ENCODE measurements at places on chromosomes 4 and X.

GRCh38 chr4:100889401-100889800 lies 371.6 kb upstream of the EMCN start:
- no peak for DNase-seq

GRCh38 chr4:682490-683172 lies 6.3 kb downstream of the SLC49A3 start:
- DNase-seq = no peak

DNA sequence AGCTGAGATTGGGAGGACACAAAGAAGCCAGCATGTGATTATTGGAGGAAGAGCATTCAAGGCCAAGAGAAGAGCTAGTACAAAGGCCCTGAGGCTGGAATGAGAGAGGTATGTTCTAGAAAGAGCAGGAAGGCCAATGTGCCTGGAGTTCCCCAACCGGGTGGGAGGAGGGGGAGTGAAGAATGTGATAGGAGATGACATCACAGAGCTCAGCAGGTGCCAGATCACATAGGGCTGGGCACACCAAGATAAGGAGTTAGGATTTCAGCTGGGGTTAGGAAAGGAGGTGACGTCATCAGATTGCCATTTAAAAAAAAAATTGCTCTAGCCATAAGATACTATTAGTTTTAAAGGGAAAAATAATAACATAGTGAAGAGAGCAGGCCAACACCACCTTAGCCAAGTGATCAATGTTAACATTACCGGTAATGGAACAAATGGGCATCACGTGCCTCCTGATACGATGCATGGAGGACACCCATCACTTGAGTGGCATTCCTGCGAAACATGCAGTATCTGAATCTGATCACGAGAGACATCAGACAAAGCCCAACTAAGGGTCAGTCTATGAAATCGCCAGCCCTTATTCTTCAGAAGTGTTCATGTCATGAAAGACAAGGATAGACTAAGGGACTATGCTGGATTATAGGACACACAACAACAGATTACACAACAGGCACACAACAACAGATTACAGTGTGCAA lies 344.3 kb downstream of the BCOR start:
- no peak for DNase-seq

GRCh38 chrX:108178143-108178498 lies 86.5 kb downstream of the ATG4A start:
- no peak for DNase-seq

DNA sequence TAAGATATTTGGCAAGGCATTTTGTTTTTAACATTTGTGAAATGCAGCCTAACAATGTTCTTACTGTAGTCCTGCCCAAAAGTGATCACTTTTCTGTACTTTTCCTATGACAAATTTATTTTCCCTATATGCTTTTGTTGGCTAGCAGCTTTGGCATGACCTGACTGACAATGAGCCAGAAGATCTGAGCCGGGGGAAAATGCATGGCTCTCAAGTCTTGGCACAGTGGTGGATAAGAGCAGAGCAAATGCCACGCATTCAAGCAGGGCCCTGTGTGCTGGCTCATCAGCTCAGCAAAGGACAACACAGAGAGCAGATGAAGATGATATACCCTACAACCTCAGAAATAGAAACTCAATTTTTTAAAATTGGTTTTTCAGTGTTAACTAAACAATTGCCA lies 187.3 kb downstream of the ANAPC10 start:
- DNase-seq = no peak

DNA sequence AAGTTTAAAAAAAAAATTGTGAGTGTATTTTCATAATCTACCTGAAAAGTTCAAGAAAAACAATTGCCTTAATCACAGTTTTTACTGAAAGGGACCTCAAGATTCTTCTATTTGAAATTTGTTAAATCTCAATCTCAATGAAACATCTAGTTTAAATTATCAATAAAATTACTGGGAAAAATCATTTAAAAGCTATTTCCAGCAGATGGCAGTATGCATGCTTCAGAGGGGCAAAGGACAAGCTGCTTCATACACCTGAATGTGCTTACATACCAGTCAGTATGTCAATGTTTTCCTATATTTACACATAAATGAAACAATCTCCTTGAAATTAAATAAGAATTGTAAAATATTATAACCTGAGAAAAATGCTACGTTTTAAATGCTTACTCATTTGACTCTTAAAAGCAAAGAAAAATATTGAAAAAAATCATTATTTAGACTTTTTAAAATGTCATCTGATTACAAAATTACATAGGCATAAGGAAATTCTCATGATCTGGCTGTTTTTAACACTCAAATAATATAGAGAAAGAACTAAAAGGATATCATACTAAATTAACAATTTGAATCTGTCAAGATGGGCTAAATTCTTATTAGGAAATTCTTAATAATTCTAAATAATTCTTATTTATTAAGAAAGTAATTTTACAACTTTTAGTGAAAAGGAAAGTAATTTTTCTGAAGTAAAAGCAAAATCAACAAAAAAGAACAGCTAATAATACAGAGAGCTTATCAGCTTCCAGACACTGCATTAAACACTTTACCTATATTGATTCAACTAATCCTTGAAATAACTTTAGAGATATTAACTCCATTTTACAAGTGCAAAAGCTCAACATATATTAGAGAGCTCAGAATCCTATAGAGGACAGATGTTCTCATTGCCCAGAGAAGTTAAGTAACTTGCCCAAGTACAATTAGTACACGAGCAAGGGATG lies 242.1 kb downstream of the ADAMTS3 start:
- no peak for DNase-seq

- no peak for DNase-seq
These were observed 20.3 kb upstream of the PACRGL start for GRCh38 chr4:20679951-20680350.

DNA sequence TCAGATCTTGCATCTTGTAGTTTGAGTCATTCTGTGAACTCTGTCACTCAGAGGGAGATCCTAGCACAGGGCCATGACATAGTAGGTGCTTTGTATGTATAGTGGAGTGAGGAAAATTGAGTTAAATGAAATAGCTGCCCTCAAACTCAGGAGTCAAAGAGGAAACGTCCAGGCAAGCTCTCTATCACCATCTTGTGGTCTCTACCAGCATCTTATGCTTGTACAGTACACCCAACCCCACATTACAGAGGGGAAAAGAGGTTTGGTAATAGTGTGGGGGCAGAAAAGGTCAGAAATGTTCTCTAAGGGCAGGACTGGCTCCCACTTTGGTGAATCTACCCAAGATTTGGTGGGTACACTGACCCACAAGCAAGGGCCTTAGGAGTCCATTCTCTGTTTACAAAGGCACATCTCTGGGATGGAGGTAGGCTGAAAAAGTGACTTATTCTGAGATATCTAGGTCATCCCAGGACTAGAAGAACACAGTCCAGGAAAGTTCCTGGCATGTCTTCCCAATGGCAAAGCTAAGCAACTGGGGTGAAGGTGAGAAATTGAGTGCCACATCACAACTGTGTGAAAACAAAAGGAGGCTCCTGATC lies 131.8 kb downstream of the OR13H1 start:
- DNase-seq = peak; percentile 3

- no peak for DNase-seq
These were observed 115.1 kb downstream of the SOWAHB start for GRCh38 chr4:76782837-76783236.

DNA sequence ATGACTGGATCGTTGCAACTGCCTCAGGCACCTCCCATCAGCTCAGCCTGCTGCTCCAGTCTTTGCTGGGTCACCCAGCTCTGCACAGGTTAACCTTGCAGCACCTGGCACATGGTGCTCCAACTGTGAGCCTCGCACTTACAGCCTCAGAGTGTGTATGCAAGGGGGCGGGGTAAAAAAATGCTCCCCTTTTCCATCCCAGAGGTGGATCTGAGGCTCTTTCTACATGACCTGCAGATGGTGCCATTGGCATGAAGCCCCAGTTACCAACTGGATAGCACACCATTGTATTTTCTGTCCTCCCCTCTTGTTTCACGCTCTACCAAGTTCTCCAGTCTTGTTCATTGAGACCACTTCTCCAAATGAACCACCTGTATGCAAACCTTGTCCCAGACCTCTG lies 46.2 kb upstream of the TRPC3 start:
- no peak for DNase-seq

DNA sequence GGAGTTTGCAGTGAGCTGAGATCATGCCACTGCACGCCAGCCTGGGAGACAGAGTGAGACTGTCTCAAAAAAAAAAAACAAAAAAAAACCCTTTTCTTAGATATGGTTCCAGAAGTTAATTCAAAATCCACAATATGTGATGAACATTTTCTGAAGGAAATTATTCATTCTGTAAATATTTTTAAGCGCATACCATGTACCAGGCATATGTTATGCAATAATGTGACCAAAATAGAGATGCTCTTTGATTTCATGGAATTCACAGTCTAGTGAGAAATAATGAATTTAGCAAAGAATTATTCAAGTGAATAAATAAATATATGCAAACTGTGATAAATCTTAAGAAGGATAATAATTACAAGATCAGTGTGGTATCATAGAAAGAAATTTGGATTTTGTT lies 174.7 kb downstream of the GC start:
- DNase-seq = no peak

DNA sequence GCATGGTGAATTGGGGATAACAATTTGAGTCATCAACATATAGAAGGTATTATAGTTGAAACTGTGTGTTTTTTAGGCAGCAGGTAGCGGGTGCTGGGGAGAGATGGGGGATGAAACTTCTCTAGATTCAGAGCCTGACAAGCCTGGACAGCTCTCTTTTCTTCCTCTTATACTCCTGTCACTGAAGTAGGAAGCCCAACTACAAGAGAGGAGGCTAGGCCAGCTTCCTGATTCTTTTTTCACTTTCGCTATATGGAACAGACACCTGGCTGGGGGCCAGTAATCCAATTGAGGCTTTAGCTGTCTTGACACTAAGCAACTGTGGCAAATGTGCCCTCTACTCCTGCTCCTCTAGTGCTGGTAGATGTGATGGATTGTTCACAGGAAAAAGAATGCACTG lies 69.2 kb downstream of the PHKA1 start:
- DNase-seq = no peak

- DNase-seq = no peak
These were observed 2.3 kb upstream of the HPRT1 start for GRCh38 chrX:134457708-134458107.

- no peak for DNase-seq
These were observed 2.8 kb downstream of the MXD4 start for GRCh38 chr4:2259036-2259540.

Data from neuronal stem cell (in vitro differentiated cells).